ENCODE measurements at places on chromosomes 2 and 18.

GRCh38 chr2:120494446-120494845 is 148.5 kb downstream of the INHBB start:
- no peak for DNase-seq

DNA sequence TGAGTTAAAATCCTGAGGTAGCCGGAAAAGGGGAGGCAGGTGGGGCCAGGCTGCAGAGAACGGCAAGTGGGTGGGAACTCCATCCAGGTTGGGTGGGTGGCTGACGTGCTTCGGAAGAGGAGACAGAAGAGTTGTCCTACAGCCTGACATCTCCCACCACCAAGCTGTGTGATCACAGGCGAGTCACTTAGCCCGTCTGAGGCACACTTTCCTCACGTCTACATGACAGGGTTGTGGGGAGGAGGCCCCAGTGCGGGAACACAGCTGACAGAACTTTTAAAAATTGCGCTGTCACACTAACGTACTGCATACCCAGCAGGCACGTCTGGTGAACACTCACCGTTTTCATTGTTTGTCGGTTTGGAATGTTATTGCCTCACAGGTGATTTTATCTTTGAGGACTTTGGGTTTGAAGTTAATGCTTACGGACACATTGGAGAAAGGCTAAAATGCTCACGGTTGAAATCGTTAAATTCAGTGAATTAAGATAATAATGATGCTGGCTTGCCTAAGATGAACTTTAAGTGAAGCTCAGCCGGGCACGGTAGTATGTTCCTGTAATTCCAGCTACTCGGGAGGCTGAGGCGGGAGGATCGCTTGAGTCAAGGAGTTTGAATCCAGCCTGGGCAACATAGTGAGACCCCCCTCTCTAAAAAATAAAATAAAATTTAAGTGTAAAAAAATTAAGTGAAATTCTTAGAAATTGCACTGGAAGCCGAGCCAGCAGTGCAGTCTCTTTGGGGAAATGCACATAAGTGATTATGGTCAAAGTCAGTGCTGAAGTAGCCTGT is 8.9 kb downstream of the EMILIN2 start:
- DNase-seq = no peak

GRCh38 chr2:74343316-74343715 is at the start of gene SLC4A5:
TSS of gene SLC4A5 (minus strand) at chr2:74343416. CDS start at chr2:74315023, 28,393 bp downstream.
- DNase-seq = no peak

- no peak for DNase-seq
These were observed 22.3 kb downstream of the DTNB start for GRCh38 chr2:25651066-25651465.

DNA sequence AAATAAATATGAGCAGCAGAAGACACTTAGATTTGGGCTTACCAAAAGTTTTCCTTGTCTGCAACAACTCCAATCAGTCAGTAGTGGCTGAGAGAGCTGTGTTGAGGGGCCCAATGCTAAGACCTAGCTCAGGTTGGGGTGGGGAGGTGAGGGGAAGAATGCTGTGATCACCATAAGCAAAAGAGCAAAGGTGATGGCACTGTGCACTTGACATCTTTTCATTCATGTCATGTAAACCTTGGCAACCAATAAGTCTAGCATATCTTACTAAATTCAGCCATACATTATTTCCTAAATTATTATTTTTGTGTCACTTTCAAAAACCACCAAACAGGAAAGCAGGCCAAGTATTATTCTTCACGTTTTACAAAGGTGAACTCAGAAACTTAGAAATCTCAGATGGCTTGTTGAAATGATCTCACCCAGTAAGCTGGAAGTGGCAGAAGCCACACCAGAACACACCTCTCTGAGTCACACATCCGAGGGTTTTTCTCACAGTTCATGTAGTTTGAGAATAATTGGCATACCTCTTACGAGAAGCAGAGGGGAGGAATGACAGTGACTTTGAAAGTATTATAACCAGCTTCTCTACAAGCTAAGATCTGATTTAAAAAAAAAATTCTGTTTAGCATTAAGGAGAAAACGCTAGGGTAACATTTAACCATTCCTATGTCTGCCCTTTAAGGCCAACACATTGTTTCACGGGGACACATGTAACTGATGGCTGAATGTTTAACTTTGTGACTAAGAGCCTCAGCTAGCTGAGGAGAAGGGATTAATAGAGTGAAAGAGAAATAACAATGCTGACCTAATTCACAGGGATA is 43.3 kb upstream of the SETBP1 start:
- DNase-seq = no peak

DNA sequence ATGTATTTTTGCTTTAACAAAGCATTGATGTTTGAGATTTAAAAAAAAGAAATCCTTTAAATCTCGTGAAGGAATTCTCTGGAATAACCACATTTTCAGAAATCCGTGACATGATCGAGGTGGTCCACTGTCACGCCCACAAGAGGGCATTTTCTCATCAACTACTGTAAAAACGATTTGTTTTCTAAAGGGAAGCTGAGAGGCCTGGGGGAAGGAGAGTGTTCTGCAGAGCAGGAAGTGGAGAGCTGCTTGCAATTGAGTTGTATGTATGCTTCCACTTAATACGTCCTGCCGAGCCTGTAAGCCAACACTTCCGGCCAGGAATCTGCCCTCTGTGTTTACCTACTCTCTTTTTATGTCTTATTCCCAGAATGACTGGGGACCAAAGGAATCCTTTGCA is 19.4 kb downstream of the KLHL29 start:
- DNase-seq = no peak

DNA sequence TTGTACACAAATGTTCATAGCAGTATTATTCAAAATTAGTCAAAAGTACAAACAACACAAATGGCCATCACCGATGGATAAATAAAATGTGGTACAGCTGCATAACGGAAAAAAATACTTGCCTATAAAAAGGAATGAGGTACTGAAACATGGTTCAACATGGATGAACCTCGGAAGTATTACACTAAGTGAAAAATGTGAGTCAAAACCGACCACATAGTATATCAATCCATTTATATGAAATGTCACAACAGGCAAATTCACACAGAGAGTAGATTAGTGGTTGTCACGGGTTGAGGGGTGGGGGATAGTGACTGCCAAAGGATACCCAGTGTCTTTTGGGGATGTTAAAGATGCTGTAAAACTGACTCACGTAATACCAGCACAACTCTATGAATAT is 3.5 kb downstream of the SS18 start:
- no peak for DNase-seq

GRCh38 chr2:501130-501529 is 176.1 kb downstream of the TMEM18 start:
- no peak for DNase-seq

DNA sequence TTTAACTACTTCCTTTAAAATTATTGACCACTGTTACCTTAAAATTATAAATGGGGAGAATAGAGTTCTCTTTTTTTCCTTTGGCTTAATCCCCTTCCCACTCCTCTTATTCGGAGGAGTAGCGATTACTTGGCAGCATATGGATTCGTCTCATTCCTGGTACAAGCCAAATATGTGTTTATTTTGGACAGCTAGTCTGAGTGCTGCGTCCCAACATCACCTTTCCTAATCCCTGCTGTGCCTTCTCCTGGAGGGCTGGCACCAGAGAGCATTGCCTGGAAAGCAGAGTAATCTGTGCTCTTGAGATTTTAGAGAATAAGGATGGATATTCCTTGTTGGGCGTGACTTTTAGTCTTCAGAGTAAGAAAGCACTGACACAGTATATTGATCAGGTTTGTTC is 185.6 kb downstream of the AGAP1 start:
- no peak for DNase-seq

DNA sequence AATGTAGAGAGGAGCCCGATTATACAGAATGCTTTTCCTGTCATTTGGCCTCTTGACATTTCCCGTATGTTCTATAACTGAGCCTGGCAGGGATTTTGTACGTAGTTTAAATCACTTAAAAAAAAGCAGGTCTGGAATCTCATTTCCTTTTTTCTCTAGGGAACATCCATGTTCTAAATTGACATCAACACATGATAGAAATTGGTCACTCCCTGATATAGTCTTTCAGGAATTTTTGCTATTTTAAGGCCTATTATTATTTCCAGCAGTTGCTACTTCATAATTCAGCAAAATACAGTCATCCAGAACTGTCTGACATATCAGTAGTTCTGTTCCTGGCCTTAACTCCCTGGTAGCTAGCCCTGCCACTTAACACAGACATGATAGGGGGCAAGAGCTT is 565.7 kb upstream of the ZEB2 start:
- no peak for DNase-seq

GRCh38 chr18:111306-112014 is 46.9 kb upstream of the USP14 start:
- peak; percentile 80 for DNase-seq

GRCh38 chr2:105803773-105804172 is 59.1 kb downstream of the NCK2 start:
- DNase-seq = no peak

DNA sequence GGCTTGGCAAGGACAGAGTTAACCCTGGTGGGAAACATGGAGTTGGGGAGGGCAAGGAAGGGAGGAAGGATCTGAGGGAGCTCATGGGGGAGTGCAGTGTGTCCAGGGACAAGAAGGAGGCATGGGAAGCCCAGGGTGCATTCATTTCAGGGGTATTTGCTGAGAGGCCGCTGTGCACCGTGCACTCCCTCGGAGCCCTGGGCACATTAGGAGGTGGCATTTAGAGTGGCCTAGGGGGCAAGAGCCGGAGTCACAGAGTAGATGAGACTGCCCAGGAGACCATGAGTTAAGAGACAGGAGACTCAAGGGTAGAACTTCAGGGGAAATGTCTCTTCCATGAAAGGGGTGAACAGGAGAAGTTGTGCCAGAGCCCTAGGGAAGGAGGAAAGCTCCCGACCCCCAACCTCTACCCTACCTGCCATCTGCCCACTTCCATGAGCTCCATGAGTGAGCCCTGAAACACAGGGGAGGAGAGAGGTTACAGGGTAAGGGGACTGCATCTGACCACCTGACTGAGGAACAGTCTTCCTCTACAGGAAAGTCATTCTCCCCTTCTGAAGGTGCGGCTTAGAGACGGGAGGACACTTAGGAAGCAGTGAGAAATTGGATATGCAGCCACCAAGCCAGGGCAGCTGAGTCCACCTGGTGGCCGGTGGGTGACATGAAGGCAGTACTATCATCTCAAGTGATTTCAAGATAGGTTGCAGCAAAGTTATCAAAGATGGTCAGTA is 58.5 kb upstream of the COPS8 start:
- peak; percentile 43 for DNase-seq

DNA sequence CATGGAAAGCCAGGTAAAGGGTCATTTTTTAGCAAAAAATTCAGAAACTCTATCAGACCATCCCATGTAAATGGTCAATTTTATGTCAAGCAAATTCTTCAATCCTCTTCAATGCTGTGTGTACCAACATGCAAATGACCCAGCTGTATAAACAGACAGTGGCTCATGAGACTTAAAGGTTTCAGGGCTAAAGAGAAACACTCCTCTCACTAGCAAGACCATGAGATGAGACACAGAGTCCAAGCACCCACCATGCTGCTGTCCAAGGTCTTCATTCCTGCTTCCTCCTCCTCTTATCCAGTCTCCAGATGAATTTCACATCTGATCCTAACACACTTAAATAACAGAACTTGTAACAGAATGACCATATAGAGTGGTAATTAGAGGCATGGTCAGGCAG is 30.8 kb upstream of the ONECUT2 start:
- no peak for DNase-seq

GRCh38 chr2:63661076-63661475 is 72.3 kb downstream of the MDH1 start:
- no peak for DNase-seq

DNA sequence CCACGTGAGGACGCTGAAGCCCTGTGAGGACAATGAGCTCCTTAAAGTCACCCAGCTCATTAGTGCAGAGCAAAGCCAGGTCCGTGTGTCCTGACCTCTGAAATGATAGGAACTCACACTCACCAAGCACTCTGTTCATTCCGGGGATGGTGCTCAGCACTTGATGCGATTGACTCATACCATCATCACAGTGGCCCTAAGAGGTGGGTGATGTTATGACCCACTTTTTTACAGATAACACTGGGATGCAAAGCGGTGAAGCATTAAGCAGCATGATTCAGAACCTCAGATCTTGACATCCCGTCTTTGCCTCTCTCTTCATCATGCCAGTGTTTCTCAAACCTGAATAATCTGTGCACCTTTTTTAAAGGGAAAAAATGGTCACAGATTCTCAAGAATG is 234.8 kb downstream of the ALPK2 start:
- no peak for DNase-seq

GRCh38 chr2:132871831-132872230 is 201.8 kb upstream of the LYPD1 start:
- DNase-seq = no peak

DNA sequence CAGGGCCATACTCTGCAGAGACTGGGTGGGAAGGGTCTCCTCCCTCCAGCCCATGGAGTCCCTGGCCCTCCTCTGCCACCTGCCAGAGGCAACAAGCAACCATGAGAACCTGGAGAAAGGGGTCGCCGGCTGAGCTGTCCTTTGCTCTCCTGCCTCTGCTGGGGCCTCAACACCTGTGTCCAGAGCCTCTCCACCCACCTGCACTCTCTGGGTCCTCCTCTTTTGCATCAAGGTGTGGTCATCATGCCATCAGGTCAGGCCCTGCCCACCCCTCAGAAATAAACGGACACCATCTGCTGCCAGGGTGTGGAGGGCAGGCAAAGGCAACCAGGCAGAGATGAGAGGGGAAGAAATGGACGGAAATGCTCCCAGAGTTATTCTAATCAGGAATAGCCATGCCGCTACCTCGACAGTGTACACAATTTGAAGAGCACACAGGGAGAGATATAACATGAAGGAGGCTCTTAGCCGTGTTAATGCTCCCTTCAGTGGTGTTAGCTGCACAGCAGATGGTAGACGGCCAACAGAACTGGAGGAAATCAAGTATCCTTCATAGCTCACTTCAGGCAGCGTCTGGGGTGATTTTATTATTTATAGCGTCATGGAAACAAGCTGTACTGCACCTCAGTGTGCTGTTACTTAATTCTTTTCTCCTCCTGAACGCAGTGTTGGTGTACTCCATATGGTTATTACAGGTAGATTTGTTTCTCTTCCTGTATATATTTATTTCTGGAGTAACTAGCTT is 247.9 kb downstream of the TSN start:
- no peak for DNase-seq

GRCh38 chr2:222452422-222452950 is 28.1 kb downstream of the SGPP2 start:
- no peak for DNase-seq

DNA sequence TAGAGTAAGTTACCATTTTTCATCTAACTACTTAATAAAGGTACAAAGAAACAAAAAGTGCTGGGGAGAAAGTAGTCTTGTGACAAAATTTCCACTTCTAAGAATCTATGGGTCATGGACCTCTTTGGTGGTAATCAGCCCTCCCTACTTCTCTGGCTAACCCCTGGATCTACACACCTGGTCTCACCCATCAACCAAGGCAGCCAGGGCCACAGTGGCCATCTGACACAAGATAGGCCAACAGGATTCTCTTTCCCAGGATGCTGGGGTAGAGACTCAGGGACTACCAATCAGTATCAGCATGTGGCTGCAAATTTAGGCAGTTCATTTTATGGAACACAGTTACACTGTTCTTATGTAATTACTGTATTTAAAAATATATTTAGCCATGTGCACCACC is 17.8 kb downstream of the RNF149 start:
- no peak for DNase-seq

All from activated naive CD8-positive, alpha-beta T cell treated with anti-CD3 and anti-CD28 coated beads, Interleukin-2, amount 10 ng/mL, durations not matched to agents 7 days and 5 days (primary cell).